ENCODE measurements at places on chromosomes 3 and 15.

DNA sequence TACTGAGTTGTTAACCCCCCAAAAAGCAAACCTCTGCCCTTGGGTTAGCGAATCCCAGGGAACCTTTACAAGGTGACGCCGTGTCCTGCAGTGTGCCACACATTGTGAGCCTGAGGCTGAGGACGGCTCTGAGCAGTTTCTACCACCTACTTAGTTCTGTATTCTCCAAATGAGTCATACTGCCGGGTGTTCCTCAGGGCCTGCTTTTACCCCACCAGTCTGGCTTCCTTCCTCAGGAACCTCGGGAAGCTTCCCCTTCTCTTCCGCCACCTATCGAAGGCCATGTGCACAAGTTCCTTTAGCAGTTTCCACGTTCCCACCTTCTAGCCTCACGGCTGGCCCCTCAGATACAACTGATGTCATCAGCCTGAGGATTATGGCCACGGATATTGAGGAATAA is 384.0 kb upstream of the TPM1 start:
- DNase-seq, result no peak

DNA sequence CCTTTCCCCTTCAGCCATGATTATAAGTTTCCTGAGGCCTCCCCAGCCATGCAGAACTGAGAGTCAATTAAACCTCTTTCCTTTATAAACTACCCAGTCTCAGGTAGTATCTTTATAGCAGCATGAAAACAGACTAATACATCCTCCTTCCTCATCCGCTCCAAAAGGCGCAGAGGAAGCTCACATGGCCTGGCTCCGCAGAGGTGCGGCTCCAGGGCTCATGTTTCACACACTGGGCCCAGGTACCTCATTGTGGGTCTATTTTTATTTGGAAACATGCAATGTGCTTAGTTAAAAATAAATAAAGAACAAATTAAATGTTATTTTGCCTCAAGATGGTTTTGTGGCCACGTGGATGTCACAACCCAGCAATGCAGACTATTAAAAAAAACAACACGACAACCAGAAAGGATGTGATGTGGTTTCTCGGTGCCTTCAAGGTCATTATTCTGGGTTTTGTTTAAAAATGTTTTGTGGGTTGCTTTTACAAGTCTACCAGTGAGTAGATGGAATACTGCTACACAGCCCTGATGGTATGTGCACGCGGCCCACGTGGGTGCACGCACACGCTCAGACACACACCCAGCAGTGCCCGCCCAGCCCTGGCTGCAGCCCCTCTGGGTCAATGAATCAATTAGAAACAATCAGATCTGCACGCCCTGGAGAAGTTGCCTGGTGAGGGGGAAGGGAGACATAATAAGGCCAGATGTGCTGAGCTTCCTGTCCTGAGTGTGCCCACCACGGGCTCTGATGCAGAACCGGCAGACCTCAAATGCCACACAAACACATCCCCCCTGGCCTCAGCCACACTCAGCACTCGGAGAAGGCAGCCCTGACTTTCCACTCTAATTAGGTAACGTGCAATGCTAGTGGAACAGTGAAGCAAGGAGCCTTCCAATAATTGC is 140.1 kb downstream of the ADAMTS17 start:
- no peak for DNase-seq

DNA sequence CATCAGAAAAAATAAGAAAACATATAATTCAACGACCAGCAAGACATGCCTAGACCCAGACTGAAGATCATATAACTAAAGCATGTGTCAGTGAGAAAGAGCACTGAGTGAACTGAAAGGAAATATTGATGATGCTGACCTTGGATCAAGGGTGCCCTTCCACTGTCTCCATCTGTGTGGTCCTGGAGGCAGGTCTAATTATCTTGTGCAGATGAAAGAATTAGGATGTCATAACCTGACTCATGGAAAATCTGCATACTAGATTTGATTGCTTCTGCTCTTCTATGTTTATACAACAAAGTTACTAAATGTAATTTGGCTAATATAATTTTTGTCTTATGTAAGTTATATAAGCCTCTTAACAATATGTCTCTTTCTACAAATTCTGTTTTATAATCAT is 264.6 kb upstream of the TGFBR2 start:
- DNase-seq, result no peak

GRCh38 chr3:43286115-43286840 is at the start of gene SNRK:
Gene SNRK (plus strand): TSS chr3:43286540. CDS start chr3:43303204, 16,664 bp downstream.
- DNase-seq, result peak; percentile 72

DNA sequence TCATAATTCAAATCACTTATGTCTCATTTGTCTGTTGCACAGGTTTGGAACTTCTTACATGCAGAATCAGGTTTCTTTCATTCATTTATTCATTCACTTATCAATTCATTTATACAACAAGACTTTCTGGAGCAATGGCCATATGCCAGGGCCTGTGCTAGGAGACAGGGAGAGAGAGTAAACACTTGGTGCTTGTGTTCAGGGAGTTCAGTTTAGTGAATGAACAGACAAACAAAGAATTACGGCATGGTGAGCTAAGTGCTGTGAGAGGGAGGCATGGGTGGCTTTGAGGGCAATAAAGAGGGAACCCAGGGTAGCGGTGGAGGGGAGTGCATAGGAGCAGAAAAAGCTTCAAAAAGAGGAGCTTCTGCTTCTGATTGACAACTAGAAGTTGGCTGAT is 8.5 kb upstream of the IREB2 start:
- peak; percentile 10 for DNase-seq

DNA sequence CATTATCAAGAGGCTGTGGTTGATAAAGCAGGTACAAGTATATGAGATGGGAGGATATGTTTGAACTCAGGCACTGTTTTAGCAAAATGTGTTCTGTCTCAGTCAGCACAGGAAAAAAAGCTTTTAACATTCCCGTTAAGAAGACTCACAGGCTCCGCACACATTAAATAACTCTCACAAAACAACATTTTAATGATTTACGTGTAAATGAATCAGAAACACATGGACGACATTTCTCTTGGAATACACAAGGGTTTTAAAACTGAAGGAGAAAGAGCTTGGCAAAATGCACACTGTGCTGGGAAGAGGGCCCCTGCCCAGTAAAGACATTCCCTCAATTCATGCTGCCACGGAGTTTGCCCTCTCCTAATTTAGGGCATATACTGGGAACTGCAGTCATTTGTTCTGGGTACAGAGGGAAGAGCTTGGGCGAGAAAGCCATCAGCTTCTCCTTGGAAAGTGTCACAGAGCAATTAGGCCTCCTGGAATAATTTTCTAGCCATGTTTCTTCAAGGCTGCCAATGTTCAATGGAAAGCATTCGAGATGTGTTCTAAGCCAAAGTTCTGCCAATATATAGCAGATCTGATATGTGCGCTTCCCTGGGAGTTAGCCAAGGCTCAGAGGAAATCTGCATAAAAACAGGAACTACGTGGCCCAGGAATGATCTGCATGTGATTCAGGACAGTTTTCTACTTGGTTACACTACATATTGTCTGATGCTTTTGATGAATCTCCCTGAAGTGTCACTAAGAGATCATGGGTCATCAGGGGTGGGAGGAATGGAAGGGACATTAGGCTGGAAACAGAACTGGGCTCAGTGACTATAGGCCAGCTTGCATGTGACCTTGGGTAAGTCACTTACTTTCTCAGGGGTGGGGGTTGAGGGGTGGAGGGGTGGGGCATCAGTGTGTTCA is 2.2 kb upstream of the MASP1 start:
- no peak for DNase-seq

- no peak for DNase-seq
Observed at GRCh38 chr3:149839896-149840295, 26.9 kb downstream of the RNF13 start.

- DNase-seq, result no peak
Observed at GRCh38 chr15:59995568-59996297, 8.4 kb upstream of the FOXB1 start.

DNA sequence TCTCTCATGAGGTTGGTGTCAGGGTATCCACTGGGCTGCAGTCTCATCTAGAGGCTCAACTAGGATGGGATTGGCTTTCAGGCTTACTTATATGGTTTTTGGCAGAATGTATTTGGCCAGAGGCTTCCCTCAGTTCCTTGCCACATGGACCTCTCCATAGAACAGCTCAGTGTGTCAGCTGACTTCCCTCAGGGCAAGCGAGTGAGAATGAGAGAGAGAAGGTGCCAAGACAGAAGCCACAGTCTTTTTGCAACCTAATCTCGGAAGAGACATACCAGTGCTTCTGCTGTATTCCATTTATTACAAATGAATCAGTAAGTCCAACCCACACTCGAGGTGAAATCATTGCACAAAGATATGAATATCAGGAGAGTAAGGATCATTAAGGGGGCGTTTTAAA is 129.2 kb downstream of the CCNL1 start:
- no peak for DNase-seq

GRCh38 chr3:71543371-71544016 is 40.0 kb downstream of the FOXP1 start:
- no peak for DNase-seq

DNA sequence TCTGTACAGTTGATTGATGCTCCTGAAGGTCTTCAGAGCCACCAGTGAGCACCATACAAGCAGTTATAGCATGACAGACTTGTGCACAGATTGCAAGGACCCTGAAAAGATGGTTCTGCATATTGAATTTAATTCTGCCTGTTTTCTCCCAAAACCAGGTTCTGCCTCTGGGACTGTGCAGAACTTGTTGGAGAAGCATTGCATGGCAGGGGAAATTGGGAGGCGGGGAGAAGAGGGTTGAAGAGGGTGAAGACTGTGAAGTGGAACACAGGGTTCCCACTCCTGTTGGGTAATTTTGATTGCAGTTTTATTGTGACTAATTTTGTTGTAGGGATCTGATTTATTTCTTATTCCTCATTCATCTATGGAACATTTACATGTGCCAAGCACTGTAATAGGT is 10.3 kb downstream of the ZNF80 start:
- no peak for DNase-seq

DNA sequence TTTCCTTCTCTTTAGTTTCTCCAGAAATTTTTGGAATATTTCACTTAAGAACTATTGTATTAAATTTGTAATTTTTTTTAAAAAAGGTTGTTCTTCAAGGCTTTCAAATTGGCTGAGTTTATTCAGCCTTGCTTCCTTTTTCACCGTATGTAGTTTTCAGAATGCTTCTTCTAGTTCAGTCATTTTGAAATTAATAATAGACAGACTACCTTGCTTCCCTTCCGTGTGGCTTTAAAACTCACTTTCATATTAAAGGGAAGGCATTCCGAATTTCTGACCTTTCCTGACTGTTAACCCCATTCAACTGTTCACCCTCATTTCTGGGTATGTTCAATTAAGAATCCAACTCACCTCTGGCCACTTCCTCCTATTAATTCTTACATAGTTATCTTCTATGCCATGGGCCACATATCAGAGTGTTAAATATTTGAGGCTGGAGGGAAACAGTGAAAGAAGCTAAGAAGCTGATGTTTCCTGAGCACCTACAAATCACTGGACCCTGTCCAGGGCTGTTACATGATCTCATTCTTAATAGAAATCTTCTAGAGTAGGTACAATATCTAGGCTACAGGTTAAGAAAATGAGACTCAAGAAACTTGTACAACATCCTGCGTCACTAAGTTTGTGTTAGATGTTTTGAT is 237.5 kb downstream of the P3H2 start:
- no peak for DNase-seq

GRCh38 chr15:100997442-100997841 is 78.3 kb downstream of the LRRK1 start:
- DNase-seq, result no peak

- DNase-seq, result no peak
Observed at GRCh38 chr3:160434071-160434470, 15.5 kb downstream of the TRIM59 start.

DNA sequence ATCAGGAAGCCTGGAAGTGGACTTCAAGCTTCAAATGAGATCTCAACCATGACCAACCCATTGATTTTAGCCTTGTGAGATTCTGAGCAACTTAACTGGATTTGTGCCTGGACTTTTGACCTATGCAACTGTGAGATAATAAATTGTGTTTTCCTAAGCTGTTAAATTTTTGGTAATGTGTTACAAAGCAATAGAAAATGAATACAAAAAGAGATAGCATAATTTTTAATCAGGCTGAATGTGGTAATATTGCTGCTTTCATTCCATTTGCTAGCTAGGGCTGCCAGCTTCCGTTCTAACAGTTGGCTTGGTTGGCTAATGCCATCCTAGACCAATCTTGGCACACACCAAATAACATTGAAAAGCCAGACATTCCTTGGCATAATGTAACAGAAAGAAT is 12.2 kb downstream of the PROS1 start:
- no peak for DNase-seq

DNA sequence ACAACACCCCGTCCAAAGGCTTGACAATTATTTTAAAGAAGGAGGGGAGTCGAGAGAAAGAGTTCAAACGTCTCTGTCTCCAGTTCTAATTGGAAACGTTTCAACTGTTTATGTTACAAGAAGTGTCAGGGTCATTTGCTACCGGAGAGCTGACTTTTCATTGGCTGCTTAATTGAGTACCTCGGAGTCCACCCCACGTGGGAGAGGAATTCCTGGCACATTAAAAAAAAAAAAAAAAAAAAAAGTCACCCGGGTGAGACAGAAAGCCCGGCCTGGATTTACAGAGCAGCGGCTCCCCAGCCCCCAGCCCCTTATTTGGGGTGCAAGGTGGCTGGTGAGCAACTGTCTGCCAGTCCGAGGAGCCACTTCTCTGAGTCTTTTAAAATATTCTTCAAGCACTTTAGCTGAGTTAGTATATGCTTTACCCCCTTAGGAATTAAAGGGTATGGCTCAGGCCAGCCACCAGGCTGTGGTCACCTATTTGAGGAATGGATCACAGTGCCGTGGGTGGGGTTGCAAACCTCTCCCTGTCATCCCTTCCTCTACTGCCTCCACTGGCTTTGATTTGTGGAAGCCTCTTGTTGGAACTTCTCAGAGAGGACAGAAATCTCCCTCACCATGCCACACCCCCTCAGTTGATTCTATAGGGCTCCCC is 3.9 kb upstream of the TLE3 start:
- DNase-seq, result peak; percentile 99

DNA sequence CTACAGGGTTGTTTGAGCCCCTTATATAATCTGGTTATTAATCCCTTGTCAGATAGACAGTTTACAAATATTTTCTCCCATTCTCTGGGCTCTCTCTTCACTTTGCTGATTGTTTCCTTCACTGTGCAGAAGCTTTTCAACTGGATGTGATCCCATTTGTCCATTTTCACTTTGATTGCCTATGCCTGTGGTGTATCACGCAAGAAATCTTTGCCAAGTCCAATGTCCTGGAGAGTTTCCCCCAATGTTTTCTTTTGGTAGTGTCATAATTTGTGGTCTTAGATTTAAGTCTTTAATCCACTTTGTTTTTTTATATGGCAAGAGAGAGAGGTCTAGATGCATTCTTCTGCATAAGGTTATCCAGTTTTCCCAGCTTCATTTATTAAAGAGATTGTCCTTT is 40.7 kb downstream of the XXYLT1 start:
- no peak for DNase-seq

GRCh38 chr3:80677796-80678195 is 910.0 kb upstream of the ROBO1 start:
- DNase-seq, result no peak

DNA sequence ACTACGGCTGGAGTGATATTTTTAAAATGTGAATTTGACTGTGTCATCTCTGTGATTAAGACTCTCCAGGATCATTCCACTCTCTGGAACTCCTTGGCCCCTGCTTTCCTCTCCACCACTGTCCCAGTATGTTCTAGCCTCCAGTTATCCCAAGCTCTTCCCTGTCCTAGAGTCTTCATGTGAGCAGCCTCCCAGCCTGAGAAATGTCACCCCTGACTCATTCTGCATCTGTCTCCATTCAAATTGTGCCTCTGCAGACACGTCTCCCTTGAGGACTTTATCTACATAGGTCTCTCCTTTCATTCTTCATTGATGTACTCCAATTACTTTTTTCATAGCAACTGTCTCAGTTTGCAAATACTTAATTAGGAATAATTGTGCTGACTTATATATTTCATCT is 317.7 kb upstream of the ADAMTS9 start:
- DNase-seq, result no peak

- DNase-seq, result no peak
Observed at GRCh38 chr15:78977091-78977571, 32.3 kb upstream of the CTSH start.
